T-helper 17 cell (primary cell): ENCODE measurements at places on chromosomes 13 and 19. TPM values are rescaled to one million over a fixed set of nuclear protein-coding genes. Genes with fewer than 3 reads are reported as not detected.

GRCh38 chr19:15871570-15871969 lies 26.3 kb downstream of the CYP4F2 start:
- H3K27me3 ChIP-seq = peaks cover 31% of the 10 kb centered on the region
- H3K27ac ChIP-seq = no peak overlapping the region
- H3K4me3 ChIP-seq = peak overlapping the region; percentile 55
- peaks cover 8% of the 10 kb centered on the region for H3K4me1 ChIP-seq

- no peaks in the 10 kb centered on the region for H3K27me3 ChIP-seq
- peaks cover 35% of the 10 kb centered on the region for H3K4me1 ChIP-seq
- peak overlapping the region; percentile 83 for H3K27ac ChIP-seq
- H3K4me3 ChIP-seq = peak overlapping the region; percentile 77
- no peak for DNase-seq
Measured at GRCh38 chr13:48222358-48223301, 10.4 kb upstream of the ITM2B start.

The TIMM29 gene
- 21.0 TPM for total RNA-seq

The GSX1 gene
- total RNA-seq = not detected

The RFX2 gene
- 9.0 TPM for total RNA-seq
